Right kidney (tissue), 9 donors: ENCODE measurements at places on chromosomes 6 and 20.

GRCh38 chr6:11202513-11203305 is 29.8 kb downstream of the NEDD9 start:
- peak; percentile 37 for DNase-seq

GRCh38 chr6:65055545-65055944 is 651.5 kb downstream of the EYS start:
- no peak for DNase-seq

- no peak for DNase-seq
Observed at GRCh38 chr6:2581011-2581410, 169.7 kb downstream of the MYLK4 start.

GRCh38 chr6:154508573-154509375 is 1.7 kb downstream of the CNKSR3 start:
- no peak for DNase-seq

DNA sequence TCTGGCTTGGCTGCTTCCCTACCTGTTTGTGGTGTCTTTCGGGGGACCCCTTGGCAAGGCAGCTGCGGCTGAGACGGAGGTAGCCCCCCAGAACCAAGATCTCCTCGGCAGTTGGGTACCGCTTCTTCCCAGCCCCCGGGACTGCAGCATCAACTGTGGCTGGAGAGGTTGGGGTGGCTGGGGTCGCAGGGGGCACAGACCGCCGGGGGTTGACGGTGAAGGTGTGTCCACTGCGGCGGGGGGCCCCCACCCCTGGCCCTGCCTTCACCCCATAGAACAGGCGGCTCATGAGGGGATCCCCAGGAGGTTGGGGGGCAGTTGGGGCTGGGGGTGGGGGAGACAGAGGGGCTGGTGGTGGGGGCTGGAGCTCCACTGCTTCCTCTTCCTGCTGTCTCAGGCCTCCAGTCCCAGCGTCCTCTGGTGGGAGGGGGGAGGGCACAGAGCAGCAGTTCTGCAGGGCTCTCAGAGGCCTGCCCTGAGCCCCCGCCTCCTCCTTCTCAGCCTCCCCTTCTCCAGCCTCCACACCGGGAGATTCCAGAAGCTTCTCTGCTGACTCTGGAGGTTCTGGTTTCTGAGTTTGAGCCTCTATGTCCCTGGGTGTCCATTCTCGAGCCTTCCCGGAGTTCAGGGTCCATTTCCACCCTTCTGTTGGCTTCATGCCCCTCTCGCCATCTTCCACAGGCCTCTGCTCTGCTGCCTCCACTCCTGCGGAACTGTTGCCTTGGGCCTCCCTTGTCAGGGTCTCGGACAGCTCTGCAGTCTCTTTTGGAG is 1.9 kb downstream of the PPP1R18 start:
- DNase-seq, result no peak

DNA sequence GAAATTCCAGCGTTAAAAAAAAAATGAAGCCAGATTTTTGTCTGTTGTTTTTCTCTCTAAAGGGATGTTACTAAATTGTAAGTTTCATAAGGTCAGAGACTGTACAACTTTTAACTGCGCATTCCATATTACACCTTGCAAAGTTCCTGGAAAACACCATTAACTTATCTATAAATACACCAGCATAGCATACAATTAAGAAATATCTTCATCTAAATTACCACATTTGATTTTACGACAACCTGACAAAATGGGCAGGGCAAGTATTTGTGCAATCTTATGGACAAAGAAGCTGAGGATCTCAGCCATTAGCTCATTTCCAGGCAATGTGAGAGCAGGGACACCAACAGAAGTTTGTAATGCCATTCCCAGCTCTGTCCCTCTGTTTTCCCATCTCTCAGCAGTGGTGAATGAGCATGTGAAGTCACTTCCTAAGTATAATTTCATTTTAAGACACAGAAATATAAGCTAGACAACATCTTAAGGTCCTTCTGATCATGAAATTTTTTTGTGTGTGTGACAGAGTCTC is 12.9 kb upstream of the GCM1 start:
- DNase-seq, result no peak

- DNase-seq, result no peak
Observed at GRCh38 chr20:20719411-20719810, 7.0 kb upstream of the RALGAPA2 start.

- DNase-seq, result no peak
Observed at GRCh38 chr6:92329208-92329847, 1090.0 kb downstream of the EPHA7 start.
